ENCODE measurements at places on chromosomes 4 and X.

DNA sequence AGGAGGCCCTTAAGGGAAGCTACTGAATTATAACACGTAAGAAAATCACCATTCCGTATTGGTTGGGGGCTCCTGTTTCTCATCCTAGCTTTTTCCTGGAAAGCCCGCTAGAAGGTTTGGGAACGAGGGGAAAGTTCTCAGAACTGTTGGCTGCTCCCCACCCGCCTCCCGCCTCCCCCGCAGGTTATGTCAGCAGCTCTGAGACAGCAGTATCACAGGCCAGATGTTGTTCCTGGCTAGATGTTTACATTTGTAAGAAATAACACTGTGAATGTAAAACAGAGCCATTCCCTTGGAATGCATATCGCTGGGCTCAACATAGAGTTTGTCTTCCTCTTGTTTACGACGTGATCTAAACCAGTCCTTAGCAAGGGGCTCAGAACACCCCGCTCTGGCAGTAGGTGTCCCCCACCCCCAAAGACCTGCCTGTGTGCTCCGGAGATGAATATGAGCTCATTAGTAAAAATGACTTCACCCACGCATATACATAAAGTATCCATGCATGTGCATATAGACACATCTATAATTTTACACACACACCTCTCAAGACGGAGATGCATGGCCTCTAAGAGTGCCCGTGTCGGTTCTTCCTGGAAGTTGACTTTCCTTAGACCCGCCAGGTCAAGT, 6.9 kb upstream of the MSANTD1 start:
- DNase-seq, result no peak

DNA sequence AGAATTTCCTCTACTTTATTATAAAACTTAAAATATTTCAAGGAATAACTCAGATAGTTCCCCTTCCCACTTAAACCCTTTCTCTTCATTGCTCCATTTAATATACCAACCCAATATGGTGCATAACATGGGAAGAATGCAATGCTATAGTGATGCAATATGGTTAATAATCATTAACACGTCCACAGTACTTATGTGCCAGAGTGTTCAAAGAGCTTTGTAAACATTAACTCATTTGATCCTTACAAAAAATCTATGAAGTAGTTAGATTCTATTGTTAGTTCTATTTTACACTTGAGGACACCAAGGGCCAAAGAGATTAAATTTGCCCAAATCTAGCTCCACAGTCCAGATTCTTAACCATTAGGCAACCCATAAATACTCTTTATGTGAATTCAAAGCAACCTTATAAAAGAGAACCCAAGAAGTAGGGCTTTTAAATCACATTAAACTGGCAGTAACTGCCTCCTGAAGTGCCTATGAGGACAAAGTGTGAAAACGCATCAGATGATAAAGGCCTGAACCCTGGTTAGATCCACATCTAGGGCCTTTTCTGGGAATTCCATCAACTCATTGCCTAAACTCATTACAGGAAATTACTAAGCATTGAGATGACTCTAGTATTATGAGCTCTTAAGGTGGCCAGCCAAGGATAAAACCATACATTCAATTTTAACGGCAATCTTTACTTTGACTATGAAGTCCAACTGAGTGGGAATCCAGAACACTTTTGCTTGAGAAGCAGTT, 94.3 kb downstream of the AREG start:
- DNase-seq, result no peak

- DNase-seq, result no peak
Observed at GRCh38 chr4:121541696-121542095, 155.1 kb downstream of the ANXA5 start.

GRCh38 chr4:92246384-92246783, 57.4 kb upstream of the GRID2 start:
- DNase-seq, result no peak

GRCh38 chr4:77113069-77113468, 37.3 kb upstream of the CCNI start:
- no peak for DNase-seq

- no peak for DNase-seq
Observed at GRCh38 chrX:34119122-34119521, 13.0 kb downstream of the FAM47A start.

DNA sequence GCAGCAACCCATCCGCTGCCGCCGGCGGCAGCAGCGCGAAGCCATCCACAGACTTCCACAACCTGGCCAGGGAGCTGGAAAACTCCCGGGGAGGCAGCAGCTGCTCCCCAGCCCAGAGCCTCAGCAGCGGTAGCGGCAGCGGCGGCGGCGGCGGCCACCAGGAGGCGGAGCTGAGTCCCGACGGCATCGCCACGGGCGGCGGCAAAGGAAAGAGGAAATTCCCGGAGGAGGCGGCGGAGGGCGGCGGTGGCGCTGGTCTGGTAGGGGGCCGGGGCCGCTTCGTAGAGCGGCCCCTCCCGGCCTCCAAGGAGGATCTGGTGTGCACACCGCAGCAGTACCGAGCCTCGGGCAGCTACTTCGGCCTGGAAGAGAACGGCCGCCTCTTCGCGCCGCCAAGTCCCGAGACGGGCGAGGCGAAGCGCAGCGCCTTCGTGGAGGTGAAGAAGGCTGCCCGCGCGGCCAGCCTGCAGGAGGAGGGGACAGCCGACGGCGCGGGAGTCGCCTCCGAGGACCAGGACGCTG, 4.9 kb downstream of the PRDM8 start:
- DNase-seq, result peak; percentile 77

GRCh38 chr4:108141213-108141950, 27.4 kb downstream of the LEF1 start:
- DNase-seq, result no peak

DNA sequence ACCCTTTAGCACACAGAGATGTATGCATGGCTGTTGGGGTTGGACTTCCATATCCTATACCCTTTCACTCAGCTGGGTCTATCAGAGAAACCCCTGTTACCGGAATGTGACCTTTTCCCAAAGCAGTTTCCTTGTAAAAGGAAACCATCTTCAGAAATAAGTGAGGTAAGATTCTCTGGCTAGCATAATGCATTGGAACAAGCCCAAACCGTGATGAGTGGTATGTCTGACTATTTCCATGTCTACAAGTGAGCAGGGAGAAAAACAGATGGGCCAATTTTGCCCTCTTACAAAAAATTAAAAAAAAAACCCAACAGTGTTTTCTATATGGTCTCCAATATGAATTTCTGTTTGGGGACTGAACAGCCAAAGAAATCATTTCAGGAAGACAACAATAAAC, 283.9 kb downstream of the SMARCA1 start:
- no peak for DNase-seq

- DNase-seq, result no peak
Observed at GRCh38 chr4:153541456-153542096, 75.4 kb downstream of the TMEM131L start.

DNA sequence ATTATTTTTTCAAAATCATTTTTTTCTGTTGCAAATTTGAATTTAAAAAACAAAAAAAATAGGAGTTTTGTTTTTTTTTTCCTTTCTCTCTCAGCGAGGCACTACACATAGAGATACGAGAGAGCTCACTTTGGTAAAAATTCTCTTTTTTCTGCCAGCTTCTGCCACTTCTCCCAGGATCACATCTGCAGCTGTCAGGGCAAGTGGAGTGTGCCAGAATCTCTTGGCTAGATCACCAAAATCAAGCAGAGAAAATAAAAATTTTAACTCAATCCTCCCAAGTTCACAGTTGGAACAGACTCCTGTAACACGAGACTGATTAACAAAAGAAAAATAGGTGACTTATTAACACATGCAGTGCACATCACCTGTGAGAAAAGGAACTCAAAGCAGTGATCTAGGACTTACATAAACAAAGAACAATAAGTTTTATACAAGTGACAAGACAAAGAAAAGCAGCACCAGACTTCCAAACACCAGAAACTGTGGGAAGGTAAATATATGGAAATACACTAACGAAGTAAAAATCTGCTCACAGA, 213.2 kb upstream of the ZFP42 start:
- no peak for DNase-seq

GRCh38 chr4:151045907-151046306, 30.8 kb upstream of the LRBA start:
- no peak for DNase-seq

DNA sequence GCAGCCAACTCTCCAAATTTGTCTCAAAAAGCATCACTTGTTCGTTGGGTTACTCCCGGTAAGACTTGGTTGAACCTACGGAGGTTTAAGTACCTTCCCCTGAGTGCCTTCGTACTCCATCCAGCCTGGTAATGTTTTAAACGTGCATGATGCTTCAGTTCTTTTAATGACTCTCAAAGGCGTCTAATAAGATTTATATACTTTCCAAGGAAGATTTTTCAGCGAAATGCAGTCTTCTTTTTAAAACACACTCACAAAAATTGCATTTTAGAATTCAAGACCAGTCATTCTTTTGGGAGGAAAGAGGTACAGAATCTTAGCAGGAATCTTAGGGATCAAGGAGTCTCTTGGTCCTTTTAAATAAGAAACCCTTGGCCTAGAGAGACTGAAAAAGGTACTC, 430 bp upstream of the TRPC3 start:
- no peak for DNase-seq

GRCh38 chrX:74262452-74263209, 41.3 kb upstream of the ZCCHC13 start:
- no peak for DNase-seq

DNA sequence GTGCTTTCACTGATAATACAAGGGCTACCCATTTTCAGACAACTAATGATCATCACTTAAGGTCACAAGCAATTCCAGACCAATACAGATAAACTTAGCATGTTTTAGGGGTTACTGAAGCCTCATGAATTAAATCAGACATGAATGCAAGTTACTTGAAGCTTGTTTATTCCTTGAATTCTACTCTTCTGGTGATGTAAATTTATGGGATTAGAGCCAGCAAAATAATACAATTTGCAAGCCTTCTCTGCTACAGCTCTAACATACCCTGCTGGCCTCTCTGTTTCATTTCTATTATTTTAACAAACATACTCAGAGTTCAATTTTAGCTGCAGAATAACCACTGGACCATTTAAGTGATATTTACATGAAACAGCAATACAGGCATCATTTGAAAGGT, 60.7 kb downstream of the PCDH19 start:
- DNase-seq, result no peak

DNA sequence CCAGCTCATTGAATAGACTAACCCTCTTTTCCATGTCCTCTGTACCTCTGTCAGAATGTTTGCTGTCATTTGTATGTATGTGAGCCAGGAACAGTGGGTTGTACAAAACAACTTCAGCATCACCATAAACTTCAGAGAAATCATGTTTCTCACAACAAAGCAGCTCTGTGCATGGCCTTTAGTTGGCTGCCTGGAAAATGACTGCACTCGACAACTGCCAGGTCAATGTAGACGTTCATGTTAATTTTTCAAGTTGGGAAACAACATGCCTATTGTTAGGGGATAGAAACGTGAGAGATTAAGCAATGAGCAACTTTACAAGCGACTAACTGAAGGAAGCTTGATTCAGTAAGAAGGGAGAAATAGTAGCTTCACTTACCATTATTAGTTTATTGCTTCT, 17.9 kb upstream of the CXCL11 start:
- no peak for DNase-seq

- DNase-seq, result no peak
Observed at GRCh38 chrX:69313617-69314290, 148.5 kb upstream of the PJA1 start.

- no peak for DNase-seq
Observed at GRCh38 chr4:149784018-149784417, 31.6 kb downstream of the IQCM start.

- DNase-seq, result no peak
Observed at GRCh38 chrX:18598413-18598812, 73.5 kb downstream of the RS1 start.

- no peak for DNase-seq
Observed at GRCh38 chr4:141757287-141757686, 120.9 kb downstream of the IL15 start.

- peak; percentile 6 for DNase-seq
Observed at GRCh38 chrX:43882294-43882681, at the start of gene MAOB. Gene MAOB (minus strand): TSS chrX:43882450. CDS start chrX:43882299, 151 bp downstream.

DNA sequence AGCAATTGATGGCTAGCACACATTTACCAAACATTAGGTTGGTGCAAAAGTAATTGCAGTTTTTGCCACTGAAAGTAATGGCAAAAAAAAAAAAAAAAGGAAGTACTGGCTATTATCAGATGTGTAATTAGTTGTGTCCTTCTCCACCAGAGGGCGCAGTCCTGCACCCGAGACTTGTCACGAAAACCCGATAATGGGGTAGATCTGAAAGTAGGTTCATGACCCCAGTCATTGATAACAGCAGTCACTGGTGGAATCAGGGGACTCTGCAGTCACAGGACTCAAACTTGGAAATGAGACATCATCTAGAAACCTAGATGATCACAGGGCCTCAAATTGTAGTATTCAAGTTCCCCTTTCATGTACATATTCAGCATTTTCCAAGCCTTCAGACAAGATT, 13.1 kb upstream of the ACOT9 start:
- DNase-seq, result peak; percentile 16

DNA sequence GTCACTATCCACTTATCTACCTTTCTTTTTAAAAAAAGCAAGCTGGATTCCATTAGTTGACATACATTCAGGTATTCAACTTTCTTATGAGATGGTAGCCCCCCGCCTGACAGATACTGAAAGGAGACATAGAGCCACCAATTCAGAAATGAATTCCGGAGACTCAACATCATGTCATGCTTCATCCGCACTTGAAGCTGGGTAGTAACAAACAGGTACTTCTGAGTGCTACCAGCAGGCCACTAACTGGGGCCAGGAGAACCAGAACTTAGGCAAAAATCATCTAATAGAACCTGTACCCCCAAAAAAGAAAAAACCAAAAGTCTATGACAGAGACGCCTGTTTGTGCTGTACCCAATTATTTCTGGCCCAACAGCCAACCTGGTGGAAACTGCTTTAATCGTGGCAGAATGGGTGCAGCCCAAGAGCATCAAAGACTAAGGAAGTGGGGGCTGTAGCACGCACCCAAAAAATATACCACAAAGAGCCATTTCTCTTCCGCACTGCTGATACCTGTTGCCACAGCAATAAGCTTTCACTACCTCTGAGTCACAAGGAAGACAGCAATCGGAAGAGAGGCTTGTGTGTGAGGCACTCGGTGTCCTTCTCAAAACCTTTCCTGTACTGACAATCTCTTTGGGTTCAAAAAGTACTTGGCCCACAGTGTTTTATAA, 84.8 kb downstream of the AFAP1 start:
- peak; percentile 49 for DNase-seq

DNA sequence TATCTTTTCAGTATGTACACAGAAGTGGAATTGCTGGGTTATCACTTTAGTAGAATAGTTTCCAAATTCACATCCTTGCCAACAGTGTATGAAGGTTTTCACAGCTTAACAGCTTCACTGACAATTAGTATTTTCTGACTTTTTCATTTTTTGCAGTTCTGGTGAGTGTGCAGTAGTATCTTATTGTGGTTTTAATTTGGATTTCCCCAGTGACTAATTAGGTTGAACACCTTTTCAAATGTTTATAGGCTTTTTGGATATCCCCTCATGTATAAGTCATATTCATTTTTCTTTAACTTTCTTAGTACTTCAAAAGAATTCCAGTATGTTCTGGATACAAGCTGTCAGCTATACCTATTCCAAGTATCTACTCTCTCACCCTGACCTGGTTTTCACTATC, 37.1 kb downstream of the BRCC3 start:
- DNase-seq, result no peak

DNA sequence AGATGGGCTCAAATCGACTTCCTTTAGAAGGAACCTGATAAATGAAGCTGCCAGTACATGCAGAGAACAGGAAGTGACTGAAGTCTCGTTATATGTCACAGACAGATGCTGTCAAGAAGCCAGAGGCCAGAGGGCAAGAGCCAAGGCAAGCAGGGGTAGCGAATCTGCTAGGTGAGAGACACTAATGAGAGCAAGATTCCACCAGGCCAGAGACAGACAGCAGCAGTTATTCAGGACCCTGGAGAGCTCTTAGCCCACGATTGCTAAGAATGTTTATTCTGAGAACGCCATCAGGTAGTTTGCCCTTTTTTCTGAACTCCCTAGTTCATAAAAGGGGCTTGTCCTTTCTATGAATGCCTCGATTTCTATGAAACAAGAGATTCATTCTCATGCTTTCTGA, 73.7 kb downstream of the BEND2 start:
- no peak for DNase-seq
